HT1080 (cell line): ENCODE measurements at places on chromosomes 11 and 22.

GRCh38 chr11:32613500-32614151 is 30.0 kb downstream of the EIF3M start:
- no peak for DNase-seq

DNA sequence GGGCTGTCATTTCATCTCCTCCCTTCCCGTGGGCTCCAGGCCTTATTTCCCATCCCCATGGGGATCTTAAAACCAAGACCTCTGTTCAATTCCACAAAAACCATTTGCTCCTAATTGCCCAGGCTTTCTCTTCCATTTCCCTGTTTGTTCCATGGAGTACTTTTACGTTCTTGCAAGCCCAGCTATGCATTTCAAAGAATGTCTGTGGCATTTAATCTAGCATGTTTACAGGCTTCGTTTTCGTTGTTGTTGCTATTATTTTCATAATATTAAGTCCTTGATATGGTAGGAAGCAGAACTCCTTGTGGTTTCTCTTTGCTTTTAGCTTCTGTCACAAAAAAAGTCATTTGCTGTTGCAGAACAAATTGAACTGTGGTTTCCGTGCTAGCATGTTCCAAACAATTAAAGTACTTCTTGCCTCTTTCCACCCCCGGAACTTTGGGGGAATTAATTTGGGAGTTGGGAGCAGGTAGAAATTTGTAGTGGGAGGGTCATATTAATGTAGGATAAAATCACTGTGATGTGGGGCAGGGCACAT is 68.1 kb upstream of the SLC22A12 start:
- no peak for DNase-seq

DNA sequence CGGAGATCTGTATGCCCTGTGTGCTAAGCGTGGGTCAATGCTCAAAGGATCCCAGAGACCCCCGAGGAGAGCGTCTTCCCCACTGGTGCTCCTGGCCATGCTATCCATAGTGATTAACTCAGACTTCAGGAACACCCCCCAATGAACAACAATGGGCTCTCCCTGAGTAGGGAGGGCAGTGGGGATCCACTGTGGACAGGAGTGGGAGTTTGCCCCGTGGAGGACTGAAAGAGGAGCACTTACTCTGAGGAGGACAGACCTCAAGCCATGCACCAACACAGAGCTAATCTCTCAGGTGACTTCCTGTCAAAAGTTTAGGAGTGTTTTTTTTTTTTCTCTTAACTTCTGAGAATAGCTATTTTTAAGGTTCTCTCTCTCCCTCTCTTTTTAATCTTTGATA is 24.4 kb downstream of the SLC1A2 start:
- no peak for DNase-seq

GRCh38 chr11:34245041-34245440 is 112.8 kb downstream of the ABTB2 start:
- no peak for DNase-seq

DNA sequence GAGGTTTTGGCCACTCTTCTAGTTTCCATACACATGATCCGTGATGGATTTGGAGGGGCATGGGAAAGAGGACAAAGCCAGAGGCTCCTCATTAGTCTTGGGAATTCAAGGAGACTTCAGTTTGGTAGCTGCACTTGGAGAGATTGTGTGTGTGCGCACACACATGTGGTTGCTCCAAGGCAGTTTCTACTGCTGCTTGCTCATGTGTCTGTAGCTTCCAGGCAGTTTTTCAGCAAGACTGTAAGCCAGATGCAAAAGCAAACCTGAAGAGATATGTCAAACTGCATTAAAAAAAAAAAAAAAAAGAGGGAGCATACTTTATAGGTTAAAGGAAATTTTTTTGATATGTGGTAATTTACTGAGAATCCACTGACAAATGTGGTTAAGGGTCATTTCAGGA is 95.7 kb downstream of the OSBP2 start:
- no peak for DNase-seq

DNA sequence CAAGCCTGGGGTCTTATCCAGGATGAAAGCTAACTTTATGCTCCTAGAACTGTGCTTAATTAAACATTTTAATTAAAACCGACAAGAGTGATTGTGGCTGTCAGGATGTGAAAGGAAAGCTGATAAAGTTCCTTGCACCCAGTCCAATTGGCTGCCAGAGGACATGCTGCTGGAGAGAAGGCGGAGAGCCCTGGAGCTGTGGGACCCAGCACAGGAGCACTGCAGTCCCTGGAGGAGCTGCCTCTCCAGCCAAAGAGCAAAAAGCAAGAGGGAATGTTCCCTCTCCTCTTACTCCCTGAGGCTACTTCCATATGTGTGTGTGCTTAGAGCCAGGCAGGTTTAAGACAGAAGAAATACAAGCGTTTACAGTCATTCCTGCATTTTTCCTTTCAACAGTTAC is 118.6 kb downstream of the OPCML start:
- DNase-seq: no peak

DNA sequence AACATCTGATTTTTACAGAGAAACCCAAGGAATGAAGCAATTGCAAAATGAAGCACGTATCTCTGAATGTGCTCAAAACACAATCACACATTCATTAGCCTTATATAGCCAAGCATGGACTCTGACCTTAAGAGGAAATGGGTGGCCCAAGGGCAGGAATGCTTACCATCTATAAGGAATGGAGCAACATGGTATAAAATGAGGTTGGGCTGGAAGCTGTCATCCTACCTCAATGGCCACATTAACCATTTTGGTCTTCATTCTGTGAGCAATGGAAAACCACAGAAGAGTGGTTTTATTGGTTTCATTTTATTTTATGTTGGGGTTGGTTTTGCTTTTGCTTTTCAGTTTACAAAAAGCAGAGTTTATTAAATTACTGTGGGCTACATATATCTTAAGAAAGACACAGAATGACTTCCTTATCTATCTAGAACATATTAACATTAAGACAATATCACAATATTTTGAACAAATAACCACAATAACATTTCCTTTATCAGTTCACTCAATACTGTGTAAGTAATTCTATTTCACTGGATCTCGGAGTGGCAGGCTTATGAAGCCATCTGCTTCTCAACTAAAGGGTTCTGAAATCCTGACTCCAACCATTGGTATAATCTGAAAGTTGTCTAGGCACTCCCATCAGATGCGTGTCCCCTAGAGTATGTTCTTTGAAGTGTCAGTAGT is 10.8 kb upstream of the MS4A13 start:
- no peak for DNase-seq

GRCh38 chr11:111586388-111586831 is 15.8 kb upstream of the SIK2 start:
- DNase-seq: peak; percentile 65

DNA sequence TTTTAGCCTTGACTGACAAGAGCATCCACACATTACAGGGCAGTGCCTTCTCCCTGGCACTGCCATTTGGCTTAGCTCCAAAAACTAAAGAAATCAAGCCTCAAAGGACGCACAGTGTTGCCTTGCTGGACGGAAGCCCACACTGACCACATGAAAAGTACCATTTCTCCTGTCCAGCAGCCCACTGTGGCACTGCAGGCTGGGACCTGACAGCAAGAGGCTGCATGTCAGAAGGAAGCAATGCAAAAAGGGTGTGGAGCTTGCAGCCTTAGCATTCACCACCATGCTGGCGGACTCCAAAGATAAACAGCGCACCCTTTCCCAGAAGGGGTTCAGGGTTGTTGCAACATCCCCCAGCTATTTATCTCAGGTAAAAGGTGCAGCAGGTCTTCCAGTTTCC is 109.3 kb upstream of the BMAL1 start:
- no peak for DNase-seq

- DNase-seq: no peak
Observed at GRCh38 chr11:1473786-1474185, 12.8 kb downstream of the MOB2 start.

DNA sequence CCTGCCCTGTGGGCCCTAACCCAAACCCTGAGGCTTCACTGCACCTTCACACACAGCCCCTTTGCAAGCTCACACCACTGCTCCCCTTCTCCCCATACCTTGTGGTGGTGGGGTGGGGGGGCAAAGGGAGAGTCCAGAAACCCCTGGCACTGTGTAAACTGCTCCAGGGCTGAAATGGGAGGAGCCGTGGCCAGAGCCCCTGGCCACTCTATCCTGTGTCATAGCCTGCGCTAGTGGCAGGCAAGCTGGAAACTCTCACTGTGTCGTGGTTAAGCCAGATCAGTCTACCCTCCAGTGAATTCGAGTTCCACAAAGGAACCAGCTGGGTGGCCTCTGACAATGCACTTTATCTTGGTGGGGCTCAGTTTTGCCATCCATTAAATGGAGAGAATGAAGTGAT is 8.4 kb upstream of the SYT13 start:
- no peak for DNase-seq

GRCh38 chr11:2891326-2892214 is 6.0 kb upstream of the CDKN1C start:
- peak; percentile 19 for DNase-seq

DNA sequence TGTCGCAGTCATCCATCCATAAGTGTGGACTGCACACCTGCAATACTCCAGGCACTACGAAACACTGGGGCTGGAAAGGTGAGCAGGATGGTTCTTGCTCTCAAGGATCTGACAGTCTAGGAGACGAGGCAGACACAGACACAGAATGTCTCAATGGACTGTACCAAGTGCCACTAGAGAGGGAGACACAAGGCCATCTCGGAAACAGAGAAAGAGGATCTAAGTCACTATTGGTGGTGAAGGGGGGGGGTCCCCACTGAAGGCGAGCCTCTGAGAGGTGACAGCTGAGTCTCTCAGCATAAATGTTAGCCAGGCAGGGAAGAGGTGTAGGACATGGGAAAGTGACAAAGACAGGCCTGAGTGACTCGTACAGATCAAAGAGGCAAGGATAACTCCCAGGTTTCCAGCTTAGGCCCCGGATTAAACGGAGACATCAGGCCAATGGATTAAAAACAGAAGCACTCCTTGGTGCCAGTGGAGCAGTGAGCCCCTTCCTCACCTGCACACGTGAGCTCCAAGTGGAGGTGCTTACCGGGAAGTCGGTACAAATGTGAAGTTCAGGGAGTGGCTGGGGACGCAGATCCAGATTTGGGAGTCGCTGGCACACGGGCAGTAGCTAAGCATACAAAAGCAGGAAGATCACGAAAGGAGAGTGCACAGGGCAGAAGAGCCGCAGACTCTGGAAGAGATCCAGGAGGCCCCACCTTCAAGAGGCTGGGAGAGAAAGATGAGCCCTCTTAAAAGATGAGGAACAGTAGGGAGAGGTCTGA is 117.2 kb downstream of the MICAL3 start:
- no peak for DNase-seq

GRCh38 chr11:97325693-97326092 is 935.9 kb downstream of the JRKL start:
- DNase-seq: no peak

- no peak for DNase-seq
Observed at GRCh38 chr22:42596863-42597530, 17.7 kb downstream of the POLDIP3 start.

GRCh38 chr22:47071078-47071806 is 308.8 kb downstream of the TBC1D22A start:
- no peak for DNase-seq

- no peak for DNase-seq
Observed at GRCh38 chr11:7969756-7970646, 4.8 kb upstream of the NLRP10 start.

DNA sequence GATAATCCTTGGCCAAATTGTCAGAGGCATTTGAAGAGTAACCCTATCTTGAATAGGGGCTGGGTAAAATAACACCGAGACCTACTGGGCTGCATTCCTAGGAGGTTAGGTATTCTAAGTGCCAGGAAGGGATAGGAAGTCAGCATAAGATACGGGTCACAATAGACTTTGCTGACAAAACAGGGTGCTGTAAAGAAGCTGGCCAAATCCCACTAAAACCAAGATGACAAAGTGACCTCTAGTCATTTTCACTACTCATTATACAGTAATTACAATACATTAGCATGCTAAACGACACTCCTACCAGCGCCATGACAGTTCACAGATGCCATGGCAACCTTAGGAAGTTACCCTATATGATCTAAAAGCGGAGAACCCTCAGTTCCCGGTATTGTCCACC is 964 bp upstream of the REXO2 start:
- peak; percentile 11 for DNase-seq

- DNase-seq: no peak
Observed at GRCh38 chr11:128934351-128934750, 8.3 kb downstream of the TP53AIP1 start.

GRCh38 chr11:124657904-124658303 is 15.6 kb downstream of the SIAE start:
- no peak for DNase-seq

DNA sequence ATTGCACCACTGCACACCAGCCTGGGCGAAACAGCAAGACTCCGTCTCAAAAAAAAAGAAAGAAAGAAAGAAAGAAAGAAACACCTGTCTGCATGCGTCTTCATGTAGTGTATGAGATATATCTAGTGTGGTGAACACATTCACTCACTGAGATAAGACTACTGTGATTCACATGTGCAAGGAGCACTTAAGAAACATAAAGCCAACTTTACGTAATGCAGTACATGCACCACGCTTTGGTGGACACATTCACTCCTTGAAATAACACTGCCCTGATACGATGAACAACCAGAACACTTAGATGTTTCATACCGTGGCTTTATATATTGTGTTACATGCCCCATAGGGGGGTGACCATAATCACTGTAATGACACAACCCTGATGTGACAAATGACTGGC is 96.0 kb downstream of the MICAL3 start:
- DNase-seq: no peak

DNA sequence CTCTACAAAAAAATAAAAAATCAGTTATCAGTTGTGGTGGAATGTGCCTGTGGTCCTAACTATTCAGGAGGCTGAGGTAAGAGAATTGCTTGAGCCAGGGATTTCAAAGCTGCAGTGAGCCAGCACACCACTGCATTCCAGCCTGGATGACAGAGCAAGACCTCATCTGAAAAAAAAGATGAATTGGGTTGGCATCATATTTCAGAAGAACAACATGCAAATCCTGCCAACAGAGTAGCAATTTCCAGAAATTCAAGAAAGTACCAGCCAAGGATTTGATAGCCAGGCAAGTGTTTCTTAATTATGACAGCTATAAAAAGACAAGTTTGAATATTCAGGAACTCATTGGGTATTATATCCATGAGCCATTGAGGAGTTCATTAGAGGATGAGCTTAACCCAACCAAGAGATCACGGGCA is 75.2 kb downstream of the USP47 start:
- peak; percentile 84 for DNase-seq

DNA sequence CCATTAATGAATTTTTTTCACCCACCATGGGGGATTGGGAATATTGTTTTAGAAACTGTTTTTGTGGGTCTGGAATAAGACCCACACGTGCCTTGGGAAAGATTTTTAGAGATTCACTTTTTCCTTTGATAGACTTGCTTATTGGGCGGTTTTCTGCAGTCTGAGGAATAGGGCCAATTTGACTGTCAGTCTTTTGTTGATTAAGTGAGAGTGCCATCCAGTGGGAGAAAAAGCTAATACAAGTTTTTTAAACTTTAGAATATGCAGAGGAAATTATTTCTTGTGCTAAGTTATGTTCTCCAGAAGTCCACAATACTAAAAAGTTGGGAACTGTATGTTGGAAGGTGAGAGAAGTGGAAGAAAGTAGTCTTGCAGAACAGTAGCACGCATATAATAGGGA is 56.1 kb downstream of the PRMT3 start:
- peak; percentile 30 for DNase-seq
